ENCODE measurements at places on chromosomes 3 and 15.

DNA sequence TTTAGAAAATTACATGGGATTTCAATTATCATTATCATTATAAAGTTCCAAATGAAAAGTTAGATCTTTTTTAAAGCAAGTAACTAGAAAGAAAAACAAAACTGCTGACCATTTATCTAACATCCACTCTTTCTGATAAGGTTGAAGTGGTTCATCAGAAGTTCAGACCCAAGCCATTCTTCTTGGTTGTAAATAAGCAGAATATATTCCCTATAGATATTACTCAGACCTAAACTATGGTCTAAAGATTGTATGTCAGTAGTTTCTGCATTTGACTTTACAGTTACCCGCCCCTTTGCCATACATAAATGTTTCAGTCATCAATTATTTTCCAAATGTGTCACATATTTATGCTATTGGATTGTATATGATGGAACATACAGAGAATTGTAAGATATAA is 136.7 kb downstream of the PLOD2 start:
- no peak for DNase-seq

DNA sequence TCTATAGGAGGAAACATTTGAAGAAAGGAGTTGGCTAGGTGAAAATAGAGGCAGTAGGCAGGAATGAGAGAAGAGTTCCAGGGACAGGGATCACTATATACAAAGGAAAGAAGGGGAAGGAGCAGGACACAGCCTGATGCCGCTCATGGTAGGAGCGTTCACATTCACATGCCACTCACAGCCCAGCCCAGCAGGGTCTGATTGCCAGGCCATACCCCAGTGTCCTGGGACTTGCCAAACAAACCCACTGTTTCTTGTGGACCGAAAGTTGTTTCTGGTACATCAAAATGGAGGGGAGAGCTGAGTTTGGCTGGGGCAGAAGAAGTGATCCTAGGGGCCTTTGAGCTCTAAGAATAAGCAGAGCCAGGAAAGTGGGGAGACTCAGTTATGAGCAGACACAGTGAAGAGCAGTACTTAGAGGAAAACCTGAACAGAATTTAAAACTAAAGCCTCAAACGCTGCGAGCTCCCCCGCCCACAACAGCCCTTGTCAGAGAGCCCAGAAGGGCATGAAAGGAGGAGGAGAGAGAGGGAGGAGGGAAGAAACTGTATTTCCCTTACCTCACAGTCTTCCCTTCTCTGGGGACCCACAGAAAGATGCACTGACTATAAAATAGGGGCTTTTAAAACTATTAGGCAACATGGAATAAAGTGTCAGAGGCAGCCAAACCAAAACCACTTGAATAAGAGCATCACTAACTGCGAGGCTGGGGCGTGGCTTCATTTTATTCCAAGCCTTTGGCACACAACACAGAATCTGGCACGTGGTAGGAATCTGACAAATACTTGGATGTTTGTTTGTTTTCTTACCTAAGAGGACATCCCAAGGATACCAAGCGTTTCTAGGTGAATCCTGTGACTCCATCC is 129.0 kb downstream of the RPL22L1 start:
- DNase-seq, result peak; percentile 93

- DNase-seq, result no peak
Observed at GRCh38 chr3:180657094-180657493, 22.2 kb downstream of the CCDC39 start.

DNA sequence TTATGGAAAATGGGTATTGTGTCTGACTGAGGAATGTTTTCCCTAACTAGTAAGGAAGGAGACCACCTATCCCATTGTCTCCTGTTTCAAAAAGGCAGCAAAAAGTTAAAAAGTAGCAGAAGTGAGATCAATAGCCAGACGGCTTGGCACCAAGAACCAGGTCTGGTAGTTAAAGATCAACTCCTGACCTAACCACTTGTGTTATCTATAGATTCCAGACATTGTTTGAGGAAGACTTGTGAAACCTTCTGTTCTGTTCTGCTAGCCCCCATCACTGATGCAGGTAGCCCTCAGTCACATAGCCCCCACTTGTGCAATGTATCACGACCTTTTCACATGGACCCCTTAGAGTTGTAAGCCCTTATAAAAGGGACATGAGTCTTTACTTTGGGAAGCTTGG is 46.3 kb upstream of the C2CD4B start:
- no peak for DNase-seq

- no peak for DNase-seq
Observed at GRCh38 chr3:46865031-46865507, 1.8 kb upstream of the MYL3 start.

- no peak for DNase-seq
Observed at GRCh38 chr3:54064486-54064885, 57.9 kb upstream of the CACNA2D3 start.

- no peak for DNase-seq
Observed at GRCh38 chr3:127114337-127115070, 78.4 kb upstream of the PRR23E start.

- DNase-seq, result no peak
Observed at GRCh38 chr3:179256813-179257212, 5.9 kb upstream of the KCNMB3 start.
